Vagina (tissue), 2 donors: ENCODE measurements at places on chromosomes 5 and 9. TPM values are rescaled to one million over a fixed set of nuclear protein-coding genes. Genes with fewer than 3 reads are reported as not detected.

DNA sequence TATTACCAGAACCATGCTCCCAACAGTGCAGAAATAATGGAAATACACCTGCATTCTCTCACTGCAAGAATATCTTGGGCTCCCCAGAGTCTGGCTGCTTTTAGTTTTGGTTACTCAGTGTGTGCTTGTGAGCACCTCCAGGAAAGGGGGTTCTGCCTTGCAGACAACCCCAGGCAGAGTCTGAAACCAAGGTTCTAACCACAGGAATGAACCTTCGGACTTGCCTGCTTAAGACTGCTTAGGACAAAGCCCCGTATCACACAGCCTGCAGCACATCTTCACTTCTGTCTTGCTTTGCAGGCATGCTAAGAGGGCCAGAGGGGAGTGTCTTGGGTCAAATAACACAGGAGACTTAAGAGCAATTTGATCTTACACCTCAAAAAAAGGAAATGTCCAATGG, 94.8 kb upstream of the SPATA31C2 start:
- H3K4me3 ChIP-seq = no peak overlapping the region
- H3K27ac ChIP-seq = no peak overlapping the region
- no peaks in the 10 kb centered on the region for H3K36me3 ChIP-seq
- H3K4me1 ChIP-seq = peaks cover 9% of the 10 kb centered on the region
- no peak for DNase-seq
- no peaks in the 10 kb centered on the region for H3K27me3 ChIP-seq

DNA sequence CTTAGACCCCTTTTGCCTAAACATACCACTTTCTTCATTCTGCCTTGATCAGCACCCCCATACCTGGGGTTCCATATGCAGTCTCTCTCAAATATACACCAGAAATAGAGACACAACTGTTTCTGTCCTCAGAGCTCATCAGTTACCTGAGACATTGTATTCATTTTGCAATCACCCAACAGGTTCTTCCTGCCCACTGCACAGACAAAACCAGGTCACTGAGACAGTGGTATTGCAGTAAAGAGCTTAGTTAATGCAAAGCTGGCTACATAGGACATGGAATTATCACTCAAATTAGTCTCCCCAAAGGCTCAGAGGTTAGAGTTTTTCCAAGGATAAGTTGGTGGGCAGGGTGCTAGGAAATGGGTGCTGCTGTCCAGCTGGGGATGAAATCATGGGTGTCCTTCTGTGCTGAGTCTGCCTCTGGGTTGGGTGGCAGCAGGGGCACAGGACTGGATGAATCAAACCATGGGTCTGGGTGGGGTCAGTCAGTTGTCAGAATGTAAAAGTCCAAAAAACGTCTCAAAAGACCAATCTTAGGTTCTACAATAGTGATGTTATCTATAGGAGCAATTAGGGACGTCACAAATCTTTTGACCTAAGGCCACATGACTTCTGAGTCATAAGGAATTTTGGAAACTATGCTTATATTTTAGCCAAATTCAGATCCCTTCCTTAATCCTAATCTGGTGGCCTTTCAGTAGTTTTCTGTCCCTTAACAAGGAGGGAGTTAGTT, 41.0 kb downstream of the KCNV2 start:
- H3K36me3 ChIP-seq = no peaks in the 10 kb centered on the region
- no peak overlapping the region for H3K4me3 ChIP-seq
- no peak overlapping the region for H3K27ac ChIP-seq
- H3K4me1 ChIP-seq = no peaks in the 10 kb centered on the region
- H3K27me3 ChIP-seq = no peaks in the 10 kb centered on the region

DNA sequence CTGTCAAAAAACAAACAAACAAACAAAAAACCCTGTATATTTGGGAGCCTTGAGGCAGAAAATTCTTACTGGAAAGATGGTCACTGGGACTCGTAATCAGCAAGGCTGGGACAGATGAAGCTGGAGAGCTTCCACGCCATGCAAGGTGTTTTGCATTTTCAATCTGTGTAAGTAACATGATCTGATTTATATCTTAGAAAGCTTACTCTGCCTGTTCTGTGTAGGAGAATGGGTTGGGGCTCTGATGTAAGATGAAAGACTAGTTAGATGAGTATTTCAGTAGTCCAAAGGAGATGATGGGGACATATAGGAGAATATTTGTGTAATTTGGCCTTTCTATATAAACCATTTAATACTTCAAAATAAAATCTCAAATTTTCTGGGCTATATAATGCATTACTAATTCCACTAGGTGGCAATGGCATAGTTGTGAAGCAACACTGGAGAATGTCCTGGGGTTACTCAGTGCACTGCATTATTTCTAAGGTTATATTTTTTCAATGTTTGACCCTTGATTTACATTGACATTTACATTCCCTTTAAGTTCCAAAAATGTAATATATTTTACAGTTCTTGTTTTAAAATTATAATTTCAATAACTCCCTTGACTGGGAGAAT, 21.9 kb upstream of the FSD1L start:
- no peaks in the 10 kb centered on the region for H3K27me3 ChIP-seq
- no peaks in the 10 kb centered on the region for H3K36me3 ChIP-seq
- H3K4me3 ChIP-seq = no peak overlapping the region
- no peaks in the 10 kb centered on the region for H3K4me1 ChIP-seq
- no peak for DNase-seq

DNA sequence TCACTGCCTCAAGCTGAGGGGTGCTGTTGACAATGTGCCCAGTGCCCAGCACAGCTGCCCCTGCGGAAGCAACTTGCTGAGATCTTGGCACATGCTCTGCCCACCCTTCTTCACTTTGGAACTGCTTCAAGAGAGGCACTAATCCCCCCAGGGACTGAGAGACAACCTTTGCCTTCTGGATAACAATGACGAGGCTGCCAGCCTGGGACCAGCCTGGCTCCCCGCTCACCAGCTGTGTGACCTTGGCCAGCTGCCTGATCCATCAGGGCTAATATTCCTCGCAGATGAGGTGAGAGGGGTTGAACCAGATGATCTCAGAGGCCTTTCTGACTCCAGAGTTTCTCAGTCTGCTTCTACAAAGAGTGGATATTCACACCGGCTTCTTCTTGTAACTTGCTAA, 81.0 kb downstream of the SHB start:
- no peaks in the 10 kb centered on the region for H3K36me3 ChIP-seq
- no peak for DNase-seq
- no peaks in the 10 kb centered on the region for H3K27me3 ChIP-seq
- H3K4me3 ChIP-seq = no peak overlapping the region
- H3K27ac ChIP-seq = no peak overlapping the region

DNA sequence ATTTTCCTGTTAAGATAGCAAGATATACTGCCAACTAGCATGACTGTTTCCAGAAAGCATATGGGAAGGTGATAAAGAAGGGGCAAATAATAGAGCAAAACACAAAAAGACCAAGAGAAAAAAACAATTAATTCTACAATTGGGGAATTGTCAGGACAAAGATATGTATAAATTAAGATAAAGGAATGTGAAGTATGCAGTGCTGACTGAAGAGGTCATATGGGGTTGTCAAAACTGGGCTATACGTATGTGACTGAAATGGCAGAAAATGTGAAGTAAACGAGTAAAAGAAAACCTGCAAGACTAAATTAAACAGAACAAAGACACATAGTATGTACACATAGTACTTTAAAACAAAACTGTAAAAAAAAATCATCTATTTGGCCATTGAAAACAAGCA, 222.3 kb downstream of the ARL15 start:
- no peaks in the 10 kb centered on the region for H3K4me1 ChIP-seq
- DNase-seq = no peak
- no peak overlapping the region for H3K4me3 ChIP-seq
- no peak overlapping the region for H3K27ac ChIP-seq

DNA sequence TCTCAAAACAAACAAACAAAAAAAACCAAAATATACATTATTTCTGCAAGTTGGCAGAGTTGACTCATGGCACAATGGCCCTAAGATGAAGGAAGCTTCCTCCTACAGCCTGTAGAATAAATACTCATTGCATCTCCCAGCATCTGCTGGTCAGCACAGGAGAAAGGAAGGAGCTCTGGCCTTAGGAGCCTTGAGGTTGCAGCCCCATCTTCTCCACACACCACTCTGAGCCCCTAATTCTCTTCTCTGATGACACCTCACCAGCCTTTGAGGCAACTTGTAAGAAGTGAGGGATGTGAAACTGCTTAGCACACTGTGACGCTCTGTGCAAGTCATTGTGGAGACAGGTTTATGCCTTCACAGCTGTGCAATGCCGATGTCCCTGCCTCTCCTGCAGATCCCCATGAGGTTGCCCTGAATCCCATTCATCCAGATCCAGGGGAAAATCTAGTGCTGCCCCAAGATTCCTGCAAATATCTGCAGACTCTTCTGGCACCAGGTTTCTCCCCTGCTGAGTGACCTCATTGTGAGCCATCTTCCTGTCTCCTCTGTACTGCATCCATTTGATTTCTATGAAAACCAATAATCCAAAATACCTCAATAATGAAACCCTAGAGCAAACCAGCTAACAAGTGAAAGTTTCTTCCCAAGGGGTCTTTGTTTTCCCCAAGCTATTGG, 65.3 kb upstream of the TGFBR1 start:
- H3K27me3 ChIP-seq = no peaks in the 10 kb centered on the region
- no peak overlapping the region for H3K4me3 ChIP-seq
- H3K36me3 ChIP-seq = no peaks in the 10 kb centered on the region
- H3K4me1 ChIP-seq = peaks cover 15% of the 10 kb centered on the region
- peak overlapping the region; percentile 67 for H3K27ac ChIP-seq
- DNase-seq = no peak

NIPBL gene
- 67.8 TPM for total RNA-seq

TMOD1 gene
- total RNA-seq = 21.1 TPM

CBY3 gene
- not detected for total RNA-seq
